ENCODE measurements at places on chromosomes 16 and 17.

DNA sequence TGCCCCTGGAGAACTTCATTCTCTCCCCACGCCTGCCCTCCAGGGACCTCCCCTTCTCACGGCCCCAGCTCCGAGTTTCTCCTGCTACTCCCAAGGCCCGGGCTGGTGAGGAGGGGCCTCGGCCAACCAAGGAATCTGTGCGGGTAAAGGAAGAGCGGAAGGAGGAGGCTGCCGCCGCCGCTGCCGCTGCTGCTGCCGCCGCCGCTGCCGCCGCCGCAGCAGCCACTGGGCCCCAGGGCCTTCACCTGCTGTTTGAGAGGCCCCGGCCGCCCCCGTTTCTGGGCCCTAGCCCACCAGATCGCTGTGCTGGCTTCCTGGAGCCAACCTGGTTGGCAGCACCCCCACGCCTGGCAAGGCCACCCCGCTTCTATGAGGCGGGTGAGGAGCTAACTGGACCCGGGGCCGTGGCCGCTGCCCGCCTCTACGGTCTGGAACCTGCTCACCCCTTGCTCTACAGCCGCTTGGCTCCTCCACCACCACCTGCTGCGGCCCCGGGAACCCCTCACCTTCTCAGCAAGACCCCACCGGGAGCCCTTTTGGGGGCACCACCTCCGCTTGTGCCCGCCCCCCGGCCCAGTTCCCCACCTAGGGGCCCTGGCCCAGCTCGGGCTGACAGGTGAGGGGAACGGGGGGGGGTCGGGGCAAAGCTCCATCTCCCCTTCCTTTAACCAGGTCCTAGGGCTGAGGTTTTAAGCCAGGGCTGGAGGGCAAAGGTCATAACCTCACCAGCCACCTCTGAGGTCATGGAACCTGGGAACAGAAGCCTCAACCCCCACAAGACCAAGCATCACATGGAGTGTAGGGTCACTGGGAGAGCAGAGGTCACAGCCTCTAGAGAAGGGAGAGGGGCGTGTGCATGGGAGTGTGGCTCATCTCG is 11.0 kb downstream of the FBRS start:
- no peak for DNase-seq

DNA sequence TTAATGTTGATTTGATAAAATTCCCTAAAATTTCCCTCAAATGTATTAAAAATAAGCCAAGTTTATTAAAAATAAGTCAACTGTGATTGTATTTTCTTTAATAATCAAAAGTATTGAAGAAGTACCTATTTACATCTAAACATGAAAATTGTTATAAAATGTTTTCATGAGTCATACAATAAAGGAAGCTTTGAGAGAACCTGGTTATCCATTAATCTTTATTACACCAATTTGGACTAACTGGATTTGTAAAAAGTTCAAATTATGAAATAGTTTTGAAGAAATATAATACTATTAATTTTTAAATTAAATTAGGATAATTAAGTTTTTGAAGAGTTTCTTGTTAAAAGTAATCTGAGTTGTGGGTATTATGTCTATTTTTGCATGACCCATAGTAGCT is 63.8 kb downstream of the COX10 start:
- no peak for DNase-seq

DNA sequence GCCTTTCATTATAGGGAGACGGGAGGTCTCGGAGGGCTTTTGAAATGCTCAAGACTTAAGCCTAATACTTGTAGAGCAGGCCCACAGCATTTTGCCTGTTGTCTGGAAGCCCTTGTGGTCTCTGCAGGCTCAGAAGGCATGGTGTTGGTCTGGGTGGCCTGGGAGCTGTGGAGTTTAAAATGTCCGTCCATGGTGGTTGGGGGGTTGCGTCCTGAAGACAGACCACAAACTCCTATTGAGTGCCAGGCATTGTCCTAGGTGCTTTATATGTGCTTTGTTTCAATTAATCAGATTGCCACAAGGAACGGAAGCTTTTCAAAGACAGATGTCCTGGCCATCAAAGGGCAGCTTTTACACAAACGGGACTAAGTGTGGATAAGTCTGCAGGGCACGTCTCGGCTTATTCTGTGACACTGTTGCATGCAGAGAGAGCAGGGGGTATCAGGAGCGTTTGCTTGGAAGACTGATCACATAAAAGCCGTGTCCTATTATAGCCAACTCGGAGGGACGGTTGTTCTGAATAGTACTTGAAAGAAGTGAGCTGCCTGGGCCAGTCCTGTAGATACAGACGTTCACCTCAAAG is 7.8 kb downstream of the NTN1 start:
- DNase-seq = no peak

DNA sequence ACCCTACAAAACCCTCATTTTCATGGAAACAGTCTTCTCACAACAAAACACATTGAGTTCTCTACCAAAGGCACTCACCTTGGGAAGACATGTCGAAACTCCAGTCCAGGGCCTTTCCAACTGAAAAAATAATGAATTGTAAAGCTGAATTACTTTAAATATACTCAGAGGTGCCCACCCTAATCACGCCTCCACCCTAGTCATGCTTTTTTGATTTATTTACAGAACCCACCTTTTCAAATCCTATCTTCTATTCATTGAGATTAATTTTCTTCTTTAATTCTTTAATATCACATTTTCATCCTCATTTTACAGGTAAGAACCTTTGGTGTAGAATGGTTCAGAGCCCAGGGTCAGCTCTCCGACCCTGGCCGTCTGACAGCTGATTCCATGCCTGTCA is at the start of gene CPHXL2:
TSS of gene CPHXL2 (minus strand) at position 101 of the 400 bp plus-strand sequence. CDS start at position 91, 10 bp downstream.
- DNase-seq = no peak

DNA sequence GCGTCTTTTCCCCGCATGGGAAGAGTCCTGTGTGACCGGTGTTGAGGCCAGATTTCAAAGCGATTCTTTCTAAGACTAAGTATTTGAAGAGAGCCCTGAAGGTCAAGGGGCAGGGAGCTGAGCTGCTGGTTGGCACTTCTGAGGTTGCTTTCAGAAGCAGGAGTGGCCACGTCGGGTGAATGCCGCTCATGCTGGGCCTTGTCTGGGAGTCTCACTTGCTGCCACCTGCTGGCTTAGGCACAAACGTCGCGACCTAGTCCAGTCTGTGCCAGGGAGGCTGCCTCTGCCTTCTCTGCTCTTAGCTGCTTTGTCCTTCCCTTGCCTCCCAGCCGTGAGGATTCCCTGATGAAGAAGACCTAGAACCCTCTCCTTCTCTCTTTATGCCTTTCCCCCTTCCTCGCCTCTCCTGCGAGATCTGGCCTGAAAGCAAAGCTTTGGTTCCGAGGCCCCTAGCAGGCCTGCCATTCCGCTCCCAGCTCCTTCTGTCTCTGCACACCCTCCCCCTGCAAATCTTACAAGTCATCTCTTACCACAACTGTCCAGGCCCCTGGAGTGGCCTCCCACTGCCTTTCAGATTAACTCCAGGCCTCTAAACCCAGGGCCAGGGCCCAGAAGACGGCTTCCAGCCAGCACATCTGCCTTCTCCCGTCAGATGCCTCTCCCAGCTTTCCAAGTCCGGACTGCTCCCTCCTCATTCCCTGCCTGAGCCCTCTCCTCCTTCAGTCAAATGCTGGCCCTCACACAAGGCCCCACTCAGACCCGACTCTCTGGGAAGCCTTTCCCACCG is 11.4 kb downstream of the CTNS start:
- DNase-seq = peak; percentile 60

DNA sequence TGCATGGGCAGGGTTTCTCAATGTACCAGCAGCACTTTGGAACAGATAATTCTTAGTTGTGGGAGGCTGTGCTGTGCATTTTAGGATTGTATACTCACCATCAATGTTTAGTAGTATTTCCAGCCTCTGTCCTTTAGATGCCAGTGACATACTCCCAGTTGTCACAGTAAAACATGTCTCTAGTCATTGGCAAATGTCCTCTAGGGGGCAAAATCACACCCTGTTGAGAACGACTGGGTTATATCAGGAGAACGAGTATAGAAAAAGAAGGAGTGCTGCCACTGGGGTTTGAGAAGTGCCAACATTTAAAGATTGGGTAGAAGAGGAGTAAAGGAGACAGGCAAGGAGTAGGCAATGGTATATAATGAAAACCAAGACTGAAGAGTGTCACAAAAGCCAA is 37.9 kb upstream of the SMIM36 start:
- no peak for DNase-seq

- no peak for DNase-seq
These were observed 2.7 kb downstream of the CARMIL2 start for GRCh38 chr16:67647681-67648080.

DNA sequence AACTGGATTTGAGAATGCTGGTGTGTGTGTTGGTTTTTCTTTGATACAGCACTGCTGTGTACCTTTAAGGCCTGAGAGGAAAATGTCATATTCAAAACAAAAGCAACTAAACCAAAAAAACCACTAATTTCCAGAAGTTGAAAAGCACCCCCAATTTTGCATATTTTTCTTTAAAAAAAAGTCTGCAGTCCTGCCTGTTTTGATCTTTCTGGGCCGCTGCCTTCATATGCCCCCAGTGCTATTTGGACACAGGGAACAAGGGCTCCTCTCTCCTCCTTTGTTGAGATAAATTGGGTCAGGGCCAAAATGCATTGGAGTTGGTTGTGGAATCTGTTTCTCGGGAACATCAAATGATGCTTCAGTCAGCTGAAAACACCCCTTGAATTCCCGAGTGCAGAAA is 26.9 kb downstream of the GPT2 start:
- DNase-seq = no peak

- no peak for DNase-seq
These were observed 5.3 kb downstream of the PRR15L start for GRCh38 chr17:47952171-47953021.

DNA sequence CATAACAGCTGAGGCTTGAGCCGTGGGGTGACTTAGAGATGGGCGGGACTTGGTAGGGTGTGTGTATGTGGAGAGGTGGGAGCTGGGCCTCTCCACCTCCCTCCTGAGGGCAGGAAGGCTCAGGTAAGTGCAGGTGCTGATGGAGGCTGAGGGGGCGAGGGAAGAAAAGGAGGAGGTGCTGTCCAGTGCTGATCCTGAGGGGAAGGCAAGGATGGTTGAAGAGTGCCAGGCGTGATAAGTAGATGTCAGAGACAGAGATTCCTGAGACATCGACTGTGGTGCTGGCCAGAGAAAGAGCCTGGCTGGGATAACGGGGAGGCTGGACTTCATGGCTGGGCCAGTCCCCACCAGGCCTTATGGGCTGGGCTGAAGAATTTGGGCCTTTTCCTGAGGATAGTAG is 159.1 kb downstream of the SDK2 start:
- DNase-seq = no peak

- peak; percentile 16 for DNase-seq
These were observed 32.3 kb downstream of the SMIM36 start for GRCh38 chr17:55478971-55479370.

DNA sequence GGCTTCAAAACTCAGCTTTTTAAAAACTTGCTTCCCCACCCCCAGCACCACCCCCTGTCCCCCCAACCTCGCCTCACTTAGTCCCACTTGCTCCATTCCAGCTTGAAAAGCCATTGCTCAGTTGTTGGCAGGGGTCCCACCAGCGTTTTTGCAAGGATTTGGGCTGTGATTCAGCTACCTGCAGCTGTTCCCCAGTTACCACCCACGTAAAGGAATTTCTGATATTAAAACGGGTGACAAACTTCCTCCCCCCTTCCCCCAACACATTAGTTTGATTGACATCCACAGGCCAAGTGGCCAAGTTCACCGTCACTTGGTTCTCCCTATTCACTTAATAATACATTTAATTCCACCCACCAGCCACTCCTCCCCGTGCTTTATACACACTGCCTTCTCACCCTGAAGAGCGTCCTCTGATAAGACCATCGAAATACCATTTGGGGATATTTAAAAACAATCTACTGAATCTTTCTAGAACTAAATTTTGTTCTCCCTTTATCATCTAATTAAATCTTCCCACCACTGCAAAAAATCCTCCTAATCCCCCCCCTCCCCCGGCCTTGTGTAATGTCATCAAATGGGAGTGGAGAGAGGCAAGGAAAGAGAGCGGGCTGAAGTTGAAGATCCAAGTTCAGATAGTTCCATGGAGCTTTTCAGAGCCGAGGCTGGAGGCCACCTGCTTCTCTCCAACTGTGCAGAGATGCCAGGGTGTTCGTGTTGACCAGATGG is 55.1 kb downstream of the SOX9 start:
- DNase-seq = peak; percentile 47

DNA sequence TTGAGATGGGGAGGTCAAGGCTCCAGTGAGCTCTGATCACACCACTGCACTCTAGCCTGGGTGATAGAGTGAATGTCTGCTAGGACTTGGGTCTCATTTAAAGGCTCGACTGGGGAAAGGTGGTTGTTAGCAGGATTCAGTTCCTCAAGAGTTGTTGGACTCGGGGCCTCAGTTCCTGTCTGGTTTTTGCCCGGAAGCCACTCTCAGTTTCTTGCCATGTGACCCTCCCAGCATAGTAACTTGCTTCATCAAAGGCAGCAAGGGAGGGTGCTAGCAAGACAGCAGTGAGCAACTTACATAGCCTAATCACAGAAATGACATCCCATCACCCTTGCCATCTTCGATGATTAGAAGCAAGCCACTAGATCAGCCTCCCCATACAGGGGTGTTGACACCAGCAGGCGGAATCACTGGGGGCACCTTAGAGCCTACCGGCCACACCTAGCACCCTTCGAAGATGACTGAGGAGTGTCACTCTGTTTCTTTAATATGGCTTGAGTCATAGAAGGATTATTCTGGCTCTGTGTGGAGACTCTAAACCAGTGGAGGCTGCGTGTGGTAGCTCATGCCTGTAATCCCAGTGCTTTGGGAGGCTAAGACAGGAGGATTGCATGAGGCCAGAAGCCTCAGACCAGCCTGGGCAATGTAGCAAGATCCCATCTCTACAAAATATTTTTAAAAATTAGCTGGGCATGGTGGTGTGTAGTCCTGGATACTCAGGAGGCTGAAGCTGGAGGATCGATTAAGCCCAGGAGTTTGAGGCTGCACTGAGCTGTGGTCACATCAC is 13.2 kb upstream of the SCNN1B start:
- no peak for DNase-seq

DNA sequence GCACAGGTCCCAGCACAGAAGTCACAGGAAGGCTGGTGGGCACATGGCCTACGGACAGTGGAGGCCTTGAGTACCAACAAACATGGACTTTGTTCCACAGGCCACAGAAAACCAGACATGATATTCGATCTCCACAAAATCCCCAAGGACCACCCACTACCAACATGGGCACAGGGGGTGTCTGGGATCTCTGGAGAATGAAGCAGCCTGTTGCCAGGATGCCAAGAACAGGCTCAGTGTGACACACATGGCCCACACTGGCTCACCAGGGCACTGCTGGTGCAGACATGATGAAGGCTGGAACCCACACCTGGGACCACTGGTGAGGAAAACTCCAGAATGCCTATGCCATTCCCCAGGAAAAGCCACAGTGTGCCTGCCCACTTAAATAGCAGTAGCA is 120.2 kb downstream of the C16orf78 start:
- no peak for DNase-seq

DNA sequence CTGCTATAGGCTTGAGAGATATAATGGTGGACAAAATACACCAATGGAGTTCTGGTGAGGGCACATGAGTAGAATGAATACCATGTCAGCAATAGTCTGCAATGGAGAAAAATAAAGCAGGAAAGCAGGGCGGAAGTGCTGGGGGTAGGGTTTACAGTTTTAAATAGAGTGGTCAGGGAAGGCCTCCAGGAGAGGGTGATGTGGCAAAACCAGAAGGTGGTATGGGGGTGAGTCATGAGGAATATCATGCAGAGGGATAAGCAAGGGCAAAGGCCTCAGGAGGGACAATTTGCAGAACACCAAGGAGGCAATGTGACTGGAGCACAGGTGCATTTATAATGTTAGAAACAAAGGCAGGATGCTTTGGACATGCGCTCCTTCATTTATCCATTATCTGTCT is 102.0 kb downstream of the ITFG1 start:
- DNase-seq = no peak
